T1000 (cell line): ENCODE measurements at places on chromosomes 11 and 22.

- no peak for DNase-seq
These were observed 37.2 kb downstream of the RTL6 start for GRCh38 chr22:44460691-44461375.

GRCh38 chr11:118921929-118922744 lies 3.6 kb downstream of the BCL9L start:
- DNase-seq: no peak

GRCh38 chr11:83827940-83828554 lies 541.9 kb upstream of the CCDC90B start:
- no peak for DNase-seq

DNA sequence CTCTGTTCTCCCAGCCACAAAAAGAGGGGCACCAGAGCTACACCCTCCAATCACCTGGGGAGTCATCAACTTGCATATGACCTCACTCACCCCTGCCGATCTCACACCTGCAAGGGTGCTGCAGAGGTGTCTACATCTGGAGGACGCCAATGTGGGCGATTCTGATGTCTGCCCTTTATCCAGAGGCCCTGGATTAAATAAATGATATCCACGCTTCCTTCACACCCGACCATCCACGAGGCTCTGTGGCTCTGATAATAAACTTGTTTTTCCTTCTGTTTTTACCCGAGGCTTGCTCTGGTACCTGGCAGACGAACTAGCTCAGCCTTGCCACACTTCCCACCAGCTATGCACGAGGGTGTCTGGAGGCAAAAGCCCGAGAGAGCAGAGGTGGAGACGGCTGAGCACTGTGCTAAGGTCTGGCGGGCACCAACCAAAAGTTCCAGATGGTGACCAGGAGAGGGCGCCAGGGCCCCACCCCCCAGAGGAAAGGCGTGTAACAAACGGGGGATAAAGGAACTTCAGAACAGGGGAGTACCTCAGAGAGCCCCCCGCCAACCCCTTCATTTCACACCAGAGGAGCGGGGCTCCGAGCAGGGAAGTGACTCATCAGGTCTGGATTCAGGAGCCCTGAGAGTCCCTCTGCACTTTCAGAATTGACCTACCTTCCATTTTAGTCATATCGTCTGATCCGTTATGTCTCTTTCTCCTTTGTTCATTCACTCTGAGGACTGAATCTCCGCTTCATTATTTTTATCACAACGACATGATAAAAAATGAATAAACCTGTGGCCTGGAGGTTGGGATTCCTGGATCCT lies 13.5 kb downstream of the SCN3B start:
- no peak for DNase-seq

DNA sequence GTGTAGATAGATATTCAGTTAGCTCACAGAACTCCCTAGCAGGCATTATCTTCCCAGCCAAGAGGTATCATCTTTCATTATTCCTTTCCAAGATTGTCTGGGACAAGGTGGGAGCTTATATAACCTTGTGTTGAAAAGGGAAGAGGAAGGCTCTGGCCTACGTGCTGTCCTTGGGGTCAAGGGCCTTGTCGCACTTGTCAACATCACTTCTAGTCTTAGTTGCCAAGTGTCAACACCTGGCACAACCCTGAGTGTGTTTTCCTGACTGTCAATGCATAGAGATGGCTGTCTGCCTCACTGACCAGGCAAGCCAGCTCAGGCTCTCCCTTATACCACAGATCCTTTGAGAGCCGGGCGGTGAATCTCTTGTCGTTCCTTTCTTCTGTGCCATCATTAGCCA lies 331.9 kb downstream of the CNTN5 start:
- no peak for DNase-seq

GRCh38 chr22:48945621-48946458 lies 881.8 kb downstream of the BRD1 start:
- DNase-seq: no peak

GRCh38 chr22:46105494-46106278 lies 44.6 kb upstream of the PPARA start:
- no peak for DNase-seq

DNA sequence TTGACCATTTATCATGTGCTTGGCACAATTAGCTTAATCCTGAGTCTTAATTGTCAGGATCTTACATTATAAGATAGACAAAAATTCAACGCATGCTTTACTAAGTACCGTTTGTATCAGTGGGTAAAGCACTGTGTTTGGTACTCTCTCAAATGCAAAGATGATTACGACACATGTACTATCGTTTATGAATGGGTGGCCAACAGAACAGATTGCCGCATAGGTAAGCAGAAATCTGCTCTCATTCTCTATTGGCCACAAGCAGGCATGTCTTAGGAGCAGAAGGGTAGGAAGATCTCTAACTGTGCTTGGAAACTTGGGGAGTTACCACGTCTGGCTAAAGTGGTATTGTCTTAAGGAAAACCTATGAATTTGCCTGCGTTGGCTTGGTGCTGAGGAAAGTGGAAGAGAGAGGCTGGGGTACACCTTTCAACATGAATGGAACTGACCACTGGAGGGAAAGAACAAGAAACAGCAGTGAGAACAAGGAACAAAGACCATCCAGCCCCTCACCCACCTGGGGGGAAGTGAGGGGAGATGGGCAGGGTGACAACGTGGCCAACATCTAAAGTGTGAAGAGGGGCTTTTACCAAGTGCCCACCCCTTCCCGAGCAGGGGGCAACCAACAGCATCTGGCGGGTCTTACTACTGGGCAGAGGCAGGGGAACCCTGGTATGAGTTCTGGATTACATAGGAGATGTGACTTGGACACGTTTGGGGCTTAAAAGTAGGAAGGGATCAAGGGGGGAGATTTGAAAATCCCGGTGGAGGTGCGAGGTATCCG lies 1.0 kb upstream of the TUBA8 start:
- no peak for DNase-seq

GRCh38 chr11:115905341-115906000 lies 401.3 kb upstream of the CADM1 start:
- no peak for DNase-seq

DNA sequence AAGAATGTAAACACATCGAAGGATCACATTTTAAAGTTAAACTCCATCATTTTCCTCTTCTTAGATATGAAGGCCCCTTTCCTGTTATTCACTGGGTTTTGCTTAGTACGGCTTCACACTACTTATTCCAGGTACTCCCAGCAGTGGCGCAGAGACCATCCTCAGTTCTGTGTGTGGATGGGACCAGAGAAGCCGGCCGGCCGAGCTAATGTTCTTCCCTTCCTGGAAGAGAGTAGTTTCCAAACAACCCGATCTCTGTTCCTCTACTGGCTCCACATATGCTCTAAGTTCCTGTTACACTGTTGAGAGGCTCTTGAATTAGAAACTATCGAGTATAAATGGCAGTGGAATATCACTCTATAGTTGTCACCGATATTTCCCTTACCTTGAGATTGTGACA lies 684 bp upstream of the NFRKB start:
- DNase-seq: no peak

DNA sequence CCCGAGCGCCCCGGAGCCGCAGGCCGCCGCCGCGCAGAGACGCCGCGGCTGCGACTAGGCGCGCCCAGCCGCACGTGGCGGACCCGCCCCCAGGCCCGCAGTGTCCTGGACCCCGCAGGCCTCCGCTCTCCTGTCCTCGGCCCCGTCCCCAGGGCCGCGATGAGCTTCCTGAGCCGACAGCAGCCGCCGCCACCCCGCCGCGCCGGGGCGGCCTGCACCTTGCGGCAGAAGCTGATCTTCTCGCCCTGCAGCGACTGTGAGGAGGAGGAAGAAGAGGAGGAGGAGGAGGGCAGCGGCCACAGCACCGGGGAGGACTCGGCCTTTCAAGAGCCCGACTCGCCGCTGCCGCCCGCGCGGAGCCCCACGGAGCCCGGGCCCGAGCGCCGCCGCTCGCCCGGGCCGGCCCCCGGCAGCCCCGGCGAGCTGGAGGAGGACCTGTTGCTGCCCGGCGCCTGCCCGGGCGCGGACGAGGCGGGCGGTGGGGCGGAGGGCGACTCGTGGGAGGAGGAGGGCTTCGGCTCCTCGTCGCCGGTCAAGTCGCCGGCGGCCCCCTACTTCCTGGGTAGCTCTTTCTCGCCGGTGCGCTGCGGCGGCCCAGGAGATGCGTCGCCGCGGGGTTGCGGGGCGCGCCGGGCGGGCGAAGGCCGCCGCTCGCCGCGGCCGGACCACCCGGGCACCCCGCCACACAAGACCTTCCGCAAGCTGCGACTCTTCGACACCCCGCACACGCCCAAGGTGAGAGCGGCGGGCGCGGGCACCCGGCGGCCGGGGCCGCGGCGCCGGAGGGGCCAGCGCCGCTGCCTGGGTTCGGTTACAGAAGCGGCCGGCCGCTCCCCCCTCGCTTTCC lies 528 bp downstream of the WEE1 start:
- DNase-seq: no peak

DNA sequence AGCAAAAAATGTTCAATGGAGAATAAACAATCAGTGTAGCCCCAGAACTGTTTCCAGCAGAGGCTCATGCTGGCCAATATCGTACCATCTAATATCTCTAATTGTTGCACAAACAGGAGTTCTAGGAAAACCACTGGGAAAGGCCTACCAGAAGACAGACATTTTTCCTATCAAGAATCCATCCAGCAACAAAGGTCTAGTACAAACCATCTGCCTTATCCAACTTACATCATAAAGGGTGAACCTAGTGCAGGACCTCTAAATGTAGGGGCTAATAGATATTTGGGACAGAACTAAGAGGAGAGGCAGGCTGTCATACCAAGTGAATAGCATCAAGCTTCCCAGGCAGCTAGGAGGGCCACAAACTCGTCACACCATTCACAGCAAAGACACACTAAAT lies 18.7 kb downstream of the PAX6 start:
- no peak for DNase-seq

GRCh38 chr22:19576460-19577421 lies 52.5 kb upstream of the CLDN5 start:
- no peak for DNase-seq

DNA sequence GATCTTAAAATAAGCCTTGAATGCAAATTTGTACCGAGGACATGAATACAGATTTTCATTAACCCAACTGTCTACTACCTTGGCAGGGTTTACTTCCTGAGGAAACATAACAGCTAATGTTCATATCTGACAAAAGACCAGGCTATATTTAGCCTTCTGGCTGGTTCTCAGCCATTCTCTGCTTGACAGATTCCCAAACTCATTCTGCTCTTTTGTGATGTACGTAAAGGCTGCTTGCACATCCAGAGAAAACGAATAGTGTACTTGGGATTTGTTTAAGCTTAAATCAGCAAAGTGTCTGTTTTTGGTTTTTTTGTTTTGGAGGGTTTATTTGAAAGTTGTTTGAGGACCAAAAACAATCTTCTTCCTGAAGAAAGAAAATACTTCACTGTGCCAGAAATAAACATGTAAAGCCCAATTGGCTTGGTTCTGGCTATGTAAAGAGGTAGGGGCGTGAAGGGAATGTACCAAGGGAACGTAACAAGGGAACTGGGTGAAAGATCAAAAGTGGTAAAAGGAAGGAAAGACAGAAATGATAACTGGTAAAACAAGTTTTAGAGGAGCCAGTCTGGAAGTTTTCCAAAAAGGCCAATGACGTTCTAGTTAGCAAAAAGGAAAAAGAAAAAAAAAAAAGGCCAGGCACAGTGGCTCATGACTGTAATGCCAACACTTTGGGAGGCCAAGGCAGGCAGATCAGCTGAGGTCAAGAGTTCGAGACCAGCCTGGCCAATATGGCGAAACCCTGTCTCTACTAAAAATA lies 21.4 kb upstream of the CRTAM start:
- no peak for DNase-seq

DNA sequence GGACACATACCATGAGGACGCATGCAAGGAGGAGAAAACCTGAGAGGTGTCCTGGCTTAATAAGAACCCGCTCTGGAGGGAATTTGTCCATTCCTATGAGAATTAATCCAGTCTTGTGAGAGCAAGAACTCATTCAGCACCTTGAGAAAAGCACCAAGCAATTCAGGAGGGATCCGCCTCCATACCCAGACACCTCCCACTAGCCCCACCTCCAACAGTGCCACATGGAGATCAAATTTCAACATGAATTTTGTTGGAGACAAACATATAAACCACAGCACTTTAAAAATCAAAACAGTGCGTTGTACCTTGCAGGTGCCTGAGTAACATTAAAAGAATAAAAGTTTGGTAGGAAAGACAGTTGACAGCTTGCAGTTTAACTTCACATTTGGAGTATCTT lies 11.4 kb downstream of the UBE4A start:
- no peak for DNase-seq

DNA sequence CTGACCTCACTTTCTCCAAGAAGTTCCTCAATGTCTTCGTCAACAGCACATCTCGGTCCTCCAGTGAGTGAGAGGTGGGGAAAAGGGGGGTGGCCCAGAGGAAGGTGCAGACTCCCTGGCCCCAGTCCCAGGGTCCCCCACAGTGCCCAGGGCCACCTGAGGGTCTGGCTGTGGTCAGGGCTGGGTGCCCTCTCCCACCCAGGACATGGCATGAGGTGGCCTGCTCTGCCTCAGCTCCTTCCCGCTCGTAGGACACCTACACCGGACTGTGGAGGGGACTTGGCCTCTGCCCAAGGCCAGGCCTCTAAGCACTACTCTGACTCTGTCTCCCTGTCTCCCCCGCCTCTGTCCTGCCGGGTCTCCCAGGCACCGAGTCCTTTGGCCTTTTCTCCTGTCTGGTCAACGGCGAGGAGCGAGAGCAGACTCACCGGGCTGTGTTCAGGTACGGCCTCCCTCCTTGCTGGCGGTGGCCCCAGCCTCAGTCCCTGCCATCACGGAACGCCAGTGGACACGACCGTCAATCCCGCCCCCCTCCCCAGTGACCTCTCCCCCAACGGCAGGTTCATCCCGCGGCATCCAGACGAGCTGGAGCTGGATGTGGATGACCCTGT lies 4.5 kb downstream of the MAPK8IP2 start:
- no peak for DNase-seq

DNA sequence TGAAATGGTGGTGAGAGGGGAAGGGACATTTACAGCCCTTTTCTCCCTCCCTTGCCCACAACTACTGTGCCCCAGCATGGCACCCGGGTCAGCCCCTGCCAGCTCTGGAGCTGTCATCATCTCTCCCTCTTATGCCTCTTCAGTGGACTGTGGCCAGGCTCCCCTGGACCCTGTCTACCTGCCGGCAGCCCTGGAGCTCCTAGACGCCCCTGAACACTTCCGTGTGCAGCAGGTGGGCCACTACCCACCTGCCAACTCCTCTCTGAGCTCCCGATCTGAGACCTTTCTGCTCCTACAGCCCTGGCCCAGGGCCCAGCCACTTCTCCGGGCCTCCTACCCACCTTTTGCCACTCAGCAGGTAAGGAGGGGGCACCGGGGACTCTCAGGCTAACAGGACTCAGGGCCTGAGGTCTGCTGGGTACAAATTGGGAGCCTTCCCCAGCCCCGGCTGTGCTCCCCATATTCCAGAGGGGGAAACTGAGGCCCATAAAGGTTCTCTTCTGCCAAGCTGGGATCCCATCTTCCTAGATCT lies 2.9 kb downstream of the TMEM132A start:
- no peak for DNase-seq

DNA sequence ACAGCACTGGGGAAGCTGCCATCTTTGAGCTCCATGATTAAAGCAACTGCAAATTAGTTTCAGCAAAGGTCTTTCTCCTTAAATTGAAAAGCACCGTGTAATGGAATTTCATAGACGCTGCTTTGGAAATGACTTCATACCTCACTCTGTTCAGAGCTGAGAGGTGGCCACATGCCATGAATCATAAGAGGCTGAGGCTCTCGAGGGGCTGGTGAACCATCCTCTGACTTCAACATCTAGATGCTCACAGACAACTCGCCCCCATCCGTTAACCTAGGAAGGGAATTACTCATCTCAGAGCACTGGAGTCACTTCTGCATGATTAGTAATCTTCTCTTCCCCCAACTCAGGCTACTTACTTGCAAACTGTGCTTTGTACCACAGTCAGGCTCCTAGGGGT lies 122.3 kb downstream of the RCN1 start:
- peak; percentile 77 for DNase-seq
